ENCODE measurements at places on chromosomes 6 and 20. TPM values are rescaled to one million over a fixed set of nuclear protein-coding genes. Genes with fewer than 3 reads are reported as not detected.

DNA sequence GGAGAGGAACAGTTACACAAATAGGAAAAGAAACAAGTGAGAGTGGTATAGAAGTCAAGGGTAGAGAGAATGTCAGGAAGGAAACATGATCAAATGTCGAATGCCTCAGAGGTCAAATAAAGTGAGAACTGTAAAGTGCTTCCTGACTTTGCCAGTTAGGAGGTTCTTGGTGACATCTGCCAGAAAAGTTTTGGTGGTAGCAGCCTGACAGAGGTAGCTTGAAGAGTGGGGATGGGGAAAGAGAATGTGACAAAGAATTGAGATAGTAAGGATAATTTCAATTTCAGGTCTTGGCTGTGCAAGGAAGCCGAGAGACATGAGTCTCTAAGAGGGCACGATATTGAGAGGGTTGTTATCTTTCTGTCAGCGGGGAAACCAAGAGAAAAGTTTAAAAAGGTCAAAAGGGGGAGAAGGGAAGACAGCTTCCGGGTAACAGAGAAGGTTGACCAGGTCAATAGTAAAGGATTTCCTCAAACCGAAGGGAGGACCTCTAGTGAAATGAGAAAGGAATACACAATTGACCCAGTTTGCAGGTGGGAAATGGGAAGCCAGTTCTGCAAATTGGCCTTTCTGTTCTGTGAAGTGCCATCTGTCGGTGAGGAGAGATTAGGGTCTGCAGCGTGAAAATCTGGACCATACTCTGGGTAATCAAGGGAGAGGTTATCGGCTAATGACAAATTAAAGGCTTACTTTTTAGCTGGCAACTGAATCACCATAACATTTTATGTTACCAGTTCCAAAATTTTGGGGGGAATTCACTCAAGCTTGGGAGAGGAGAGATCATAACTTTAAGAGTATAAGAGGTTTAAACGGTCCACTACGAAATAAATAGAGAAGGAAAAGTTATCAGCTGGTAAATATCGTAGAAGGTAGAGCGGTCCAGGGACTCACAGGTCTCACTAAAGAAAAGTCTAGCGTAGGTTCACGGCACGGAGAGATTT is 973 bp upstream of the BRD2 start:
- DNase-seq = no peak

DNA sequence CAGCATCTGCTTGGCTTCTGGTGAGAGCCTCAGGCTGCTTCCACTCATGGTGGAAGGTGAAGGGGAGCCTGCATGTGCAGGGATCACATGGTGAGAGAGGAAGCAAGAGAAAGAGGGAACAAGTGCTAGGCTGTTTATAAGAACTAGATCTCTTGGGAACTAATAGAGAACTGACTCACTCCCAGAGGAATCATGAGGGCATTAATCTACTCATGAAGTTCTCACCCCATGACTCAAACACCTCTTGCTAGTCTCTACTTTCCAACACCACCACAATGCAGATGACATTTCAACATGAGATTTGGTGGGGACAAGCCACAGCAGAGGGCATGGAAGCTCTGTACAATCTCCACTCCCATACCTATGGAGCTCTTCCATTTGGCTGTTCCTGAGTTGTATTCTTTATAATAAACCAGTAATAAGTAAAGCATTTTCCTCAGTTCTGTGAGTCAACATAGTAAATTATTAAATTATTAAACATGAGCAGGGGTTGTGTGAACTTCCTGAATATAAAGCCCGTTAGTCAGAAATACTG is 524.1 kb upstream of the NRSN1 start:
- no peak for DNase-seq

GRCh38 chr6:20879121-20879520 is 344.9 kb downstream of the CDKAL1 start:
- DNase-seq = no peak

DNA sequence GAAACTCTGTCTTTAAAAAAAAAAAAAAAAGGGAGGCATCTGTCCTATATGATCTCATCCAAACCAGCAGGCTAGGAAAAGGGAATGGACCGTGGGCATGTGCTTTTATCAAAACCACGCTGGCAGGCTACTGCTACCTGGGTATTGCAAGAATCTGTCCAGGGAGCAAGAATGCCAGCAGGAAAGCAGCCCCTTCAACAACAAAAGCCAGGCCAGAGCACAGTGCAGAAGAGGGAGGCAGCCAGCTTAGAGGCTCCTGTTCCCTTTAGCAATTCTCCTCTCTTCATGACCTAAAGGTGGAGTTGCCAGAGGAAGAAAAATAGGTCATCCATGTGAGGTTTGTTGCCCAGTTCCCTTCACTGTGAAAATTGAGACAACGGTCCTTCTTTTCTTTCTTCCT is 18.2 kb downstream of the TBC1D20 start:
- DNase-seq = no peak

GRCh38 chr6:37558646-37559045 is 59.0 kb upstream of the CCDC167 start:
- no peak for DNase-seq

APOM gene
- total RNA-seq = 2.6 TPM

BMP7 gene
- total RNA-seq = not detected

RNF217 gene
- 2.0 TPM for total RNA-seq

TRIM40 gene
- 0.12 TPM for total RNA-seq
